ENCODE measurements at places on chromosomes 12 and 14.

DNA sequence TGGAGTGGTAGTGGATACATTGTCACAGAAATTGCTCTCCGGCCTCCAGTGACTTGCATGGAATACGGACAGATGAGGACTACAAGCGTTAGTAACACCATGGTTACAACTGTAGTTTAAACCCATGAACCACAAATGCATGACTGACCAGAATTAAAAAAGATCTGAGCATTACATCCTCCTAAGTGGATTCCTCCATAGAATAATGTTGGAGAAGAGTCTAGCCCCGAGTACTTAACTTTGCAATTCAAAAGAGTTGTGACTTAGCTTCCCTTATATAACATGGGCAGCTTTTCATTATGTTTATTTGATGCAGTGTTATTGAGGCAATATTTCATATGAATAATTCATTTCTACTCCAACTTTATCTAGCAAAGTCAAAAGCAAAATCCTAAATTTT is 457.2 kb upstream of the TMPO start:
- no peak for DNase-seq

GRCh38 chr12:115421796-115422709 is 738.1 kb upstream of the TBX3 start:
- no peak for DNase-seq

- no peak for DNase-seq
These were observed 5.7 kb downstream of the OTUB2 start for GRCh38 chr14:94031883-94032279.

DNA sequence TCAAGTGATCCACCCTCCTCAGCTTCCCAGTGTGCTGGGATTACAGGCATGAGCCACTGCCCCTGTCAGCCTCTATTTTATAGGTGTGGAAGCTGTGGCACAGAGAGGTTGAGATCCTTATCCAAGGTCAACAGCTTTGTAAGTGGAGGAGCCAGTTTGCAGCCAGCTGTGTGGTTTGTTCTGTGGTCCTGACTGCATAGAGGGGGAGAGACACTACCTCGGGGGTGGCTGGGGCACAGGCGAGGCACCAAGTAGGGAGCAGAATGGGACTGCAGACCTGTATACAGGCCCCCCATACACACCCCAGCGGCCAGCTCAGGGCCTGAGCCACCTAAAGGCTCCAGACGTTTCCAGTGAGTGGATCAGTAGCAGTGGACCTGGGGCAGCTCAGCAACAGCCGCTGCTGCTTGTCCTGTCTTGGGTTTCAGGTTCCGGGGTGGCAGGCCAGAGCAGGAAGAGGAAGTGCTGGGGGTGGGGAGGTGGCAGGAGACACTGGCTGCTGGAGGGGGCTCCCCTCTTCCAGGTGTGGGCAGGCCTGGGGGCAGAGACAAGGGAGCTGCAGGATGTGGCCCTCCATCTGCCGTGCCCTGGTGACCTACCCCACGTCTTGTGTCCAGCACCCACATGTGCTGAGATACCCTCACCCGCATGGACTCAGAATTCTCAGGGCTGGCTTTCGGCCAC is 11.0 kb downstream of the ORAI1 start:
- DNase-seq, result no peak

- DNase-seq, result no peak
These were observed 8.3 kb downstream of the BDKRB2 start for GRCh38 chr14:96212896-96213295.

GRCh38 chr14:61887628-61888027 is 125.4 kb downstream of the SNAPC1 start:
- DNase-seq, result no peak

DNA sequence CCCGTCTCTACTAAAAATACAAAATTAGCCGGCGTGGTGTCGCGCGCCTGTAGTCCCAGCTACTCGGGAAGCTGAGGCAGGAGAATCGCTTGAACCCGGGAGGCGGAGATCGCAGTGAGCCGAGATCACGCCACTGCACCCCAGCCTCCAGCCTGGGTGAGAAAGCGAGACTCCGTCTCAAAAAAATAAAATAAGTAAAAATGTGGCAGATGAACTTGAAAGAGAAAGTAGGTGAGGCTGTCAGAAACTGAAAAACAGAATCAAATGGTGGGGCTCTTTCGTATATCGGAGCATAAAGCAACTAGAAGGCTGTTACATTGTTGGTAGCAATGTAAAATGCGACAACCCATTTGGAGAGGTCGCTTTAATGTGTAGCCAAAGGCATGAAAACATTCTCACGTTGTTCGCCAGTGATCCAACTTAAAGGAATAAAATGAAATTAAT is 767 bp upstream of the CCNT1 start:
- DNase-seq, result no peak

- no peak for DNase-seq
These were observed 14.1 kb upstream of the NOP2 start for GRCh38 chr12:6582196-6582595.

- no peak for DNase-seq
These were observed 6.8 kb upstream of the SIX1 start for GRCh38 chr14:60655898-60656685.

DNA sequence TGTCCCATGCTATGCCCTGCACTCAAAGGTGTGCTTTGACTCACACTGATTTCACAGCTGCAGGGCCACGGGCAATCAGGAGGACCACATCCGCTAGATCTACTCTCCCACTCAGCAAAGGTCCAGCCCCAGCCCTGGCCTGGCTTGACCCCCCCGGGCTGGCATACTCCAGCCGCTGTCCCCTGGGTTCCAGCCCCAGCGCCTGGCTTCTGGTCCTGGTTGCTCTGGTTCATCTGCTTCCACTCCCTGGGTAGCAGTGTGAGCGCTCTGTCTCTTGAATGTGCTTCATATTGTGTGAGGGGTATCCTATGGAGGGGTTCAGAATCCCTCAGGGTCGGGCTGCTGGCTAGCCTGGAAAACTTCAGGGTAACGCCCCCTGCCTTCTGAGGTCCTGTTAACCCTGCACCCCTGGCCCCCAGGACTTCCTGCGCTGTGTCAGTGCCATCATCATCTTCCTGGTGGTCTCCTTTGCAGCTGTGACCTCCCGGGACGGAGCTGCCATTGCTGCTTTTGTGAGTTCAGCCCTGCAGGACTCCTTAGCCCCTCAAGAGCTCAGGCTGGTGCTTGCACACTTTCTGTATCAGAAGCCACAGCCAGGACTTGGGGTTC is 1.9 kb downstream of the CMTM5 start:
- no peak for DNase-seq

DNA sequence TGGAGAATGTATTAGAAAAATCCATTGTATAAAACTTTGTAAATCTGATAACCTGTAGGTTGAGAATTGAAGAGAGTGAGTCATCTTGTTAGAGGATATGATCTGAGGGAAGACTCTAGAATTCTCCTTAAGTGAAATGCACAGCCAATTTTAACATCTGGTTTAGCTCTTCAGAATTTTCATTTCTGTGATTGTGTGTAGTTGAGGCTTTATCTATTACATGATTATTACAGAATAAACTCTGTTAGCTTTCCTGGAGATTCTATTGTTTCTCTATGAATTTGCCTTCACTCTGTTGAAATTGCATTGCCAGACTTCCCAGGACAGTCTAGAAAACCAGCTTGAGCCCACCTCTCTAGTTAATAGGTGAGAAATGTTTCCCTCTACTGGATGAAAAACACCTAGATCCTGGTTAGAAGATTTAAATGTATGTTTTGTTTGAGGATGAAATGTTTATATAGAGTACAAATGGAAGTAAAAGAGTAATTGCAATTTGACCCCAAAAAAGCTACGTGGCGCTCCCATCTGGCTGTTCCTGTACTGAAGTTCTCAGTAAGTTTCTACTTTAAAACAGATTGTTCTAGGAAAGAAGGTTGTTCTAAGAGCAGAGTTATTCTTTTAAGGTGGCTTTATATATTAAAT is 2.9 kb downstream of the NUDT4 start:
- DNase-seq, result peak; percentile 77

DNA sequence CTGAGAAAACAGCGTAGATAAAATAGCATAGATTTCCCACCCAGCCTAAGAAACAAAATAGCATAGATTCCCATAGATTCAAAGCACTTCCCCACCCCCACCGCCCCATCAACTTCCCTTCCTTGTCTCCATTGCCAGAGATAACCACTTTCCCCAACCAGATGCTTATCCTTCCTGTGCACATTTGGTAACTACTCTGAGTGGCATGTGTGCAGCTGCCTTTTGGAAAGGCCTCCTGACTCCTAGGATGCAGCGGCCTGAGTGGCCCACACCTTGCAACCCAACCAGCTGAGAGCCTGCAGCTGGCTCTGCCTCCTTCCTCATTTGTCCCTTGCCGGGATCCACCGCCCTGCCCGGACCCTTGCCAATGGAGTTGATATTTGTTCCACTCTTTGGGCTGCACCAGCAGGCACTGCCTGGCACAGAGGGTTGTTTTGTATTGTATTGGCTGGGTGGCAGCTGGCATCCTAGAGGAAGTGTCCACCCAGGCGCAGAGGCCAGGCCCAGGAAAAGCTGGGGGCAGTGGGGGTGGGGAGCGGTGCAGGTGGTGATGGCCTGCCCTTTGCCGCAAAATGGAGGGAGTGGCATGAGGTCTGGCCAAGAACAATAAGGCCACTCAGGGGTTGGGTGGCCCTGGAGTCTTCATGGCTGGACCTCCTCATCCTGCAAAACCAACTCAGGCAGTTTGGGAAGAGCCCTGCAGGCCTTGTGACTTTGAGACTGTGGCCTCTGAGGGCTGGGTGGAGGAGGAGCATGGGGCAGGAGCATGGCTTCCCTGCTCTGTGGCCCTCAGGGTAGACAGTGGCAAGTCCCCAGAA is 4.9 kb downstream of the SLC48A1 start:
- no peak for DNase-seq

DNA sequence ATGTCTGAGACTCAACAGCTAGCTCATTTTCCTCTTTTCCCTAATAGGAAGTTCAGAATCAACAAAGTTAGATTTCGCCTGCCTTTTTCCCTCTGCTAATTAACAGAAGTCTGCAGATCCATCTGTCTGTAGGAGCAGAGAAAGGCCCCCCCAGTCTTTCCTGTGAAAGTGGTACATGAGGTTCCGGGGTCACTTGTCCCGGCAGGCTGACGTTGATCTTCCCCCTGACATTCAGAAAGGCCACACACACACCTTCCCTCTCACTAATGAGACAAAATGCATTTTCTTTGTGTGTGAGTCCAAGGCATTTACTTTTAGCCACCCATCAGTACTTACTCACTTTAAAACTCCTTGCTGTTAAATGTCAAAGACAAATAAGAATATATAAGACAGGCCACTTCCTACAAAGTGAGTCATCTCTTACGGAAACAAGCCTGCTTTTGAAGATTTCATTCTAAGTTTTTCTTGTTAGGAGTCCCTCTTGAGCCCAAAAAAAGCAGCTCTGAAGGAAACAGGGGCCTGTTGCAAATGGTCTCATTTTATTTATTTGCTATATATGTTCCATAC is 138.7 kb downstream of the TTC7B start:
- DNase-seq, result no peak

DNA sequence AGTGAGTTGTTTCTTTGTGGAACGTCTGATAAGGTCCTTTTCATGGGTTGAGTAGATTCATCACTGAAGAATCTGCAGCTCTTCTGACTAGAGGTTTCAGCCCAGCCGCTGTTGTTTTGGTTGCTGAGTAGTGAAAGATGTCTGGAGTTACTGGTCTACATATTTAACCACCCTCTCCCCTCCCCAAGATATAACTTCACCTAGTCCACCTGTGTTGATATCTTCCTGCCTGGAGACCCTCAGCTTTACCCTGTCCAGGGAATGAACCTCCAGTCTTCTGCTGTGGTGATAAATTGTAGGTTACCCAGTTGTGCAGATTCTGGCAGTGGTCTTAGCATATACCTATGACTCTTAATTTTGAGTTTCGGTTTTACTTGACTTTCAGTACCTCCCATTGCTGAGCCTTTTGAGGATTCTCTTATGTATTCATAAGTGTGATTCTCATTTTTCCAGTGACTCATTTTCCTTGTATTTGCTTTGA is 62.9 kb downstream of the CCDC91 start:
- DNase-seq, result no peak

GRCh38 chr14:58884442-58884841 is 246.7 kb downstream of the DACT1 start:
- no peak for DNase-seq

- no peak for DNase-seq
These were observed 93.2 kb downstream of the GPR65 start for GRCh38 chr14:88098163-88098562.

GRCh38 chr12:33724867-33725266 is 285.2 kb upstream of the SYT10 start:
- no peak for DNase-seq

GRCh38 chr14:100749967-100750597 is 23.4 kb downstream of the DLK1 start:
- no peak for DNase-seq

DNA sequence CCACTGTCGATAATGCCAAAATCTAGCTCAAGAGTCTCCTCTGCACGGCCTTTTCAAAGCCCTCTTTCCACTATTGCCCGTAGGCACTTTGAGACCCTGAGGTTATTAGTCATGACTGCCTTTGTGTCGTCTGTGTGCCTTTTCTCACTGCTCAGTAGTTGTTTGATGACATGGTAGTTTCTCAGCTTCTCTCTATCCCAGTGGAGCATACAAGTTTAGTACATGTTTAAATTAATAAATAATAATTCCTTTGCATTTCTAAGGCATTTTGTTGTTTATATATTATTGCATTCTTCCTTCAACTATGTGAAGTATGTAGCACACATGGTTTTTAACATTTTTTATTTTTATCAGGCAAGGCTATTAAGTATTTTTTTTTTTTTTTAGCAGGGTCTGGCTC is 458.1 kb downstream of the PCNX1 start:
- DNase-seq, result no peak

GRCh38 chr14:70821584-70822529 is 12.5 kb upstream of the MAP3K9 start:
- peak; percentile 9 for DNase-seq

GRCh38 chr14:89056394-89056793 is 231.9 kb downstream of the TTC8 start:
- no peak for DNase-seq

DNA sequence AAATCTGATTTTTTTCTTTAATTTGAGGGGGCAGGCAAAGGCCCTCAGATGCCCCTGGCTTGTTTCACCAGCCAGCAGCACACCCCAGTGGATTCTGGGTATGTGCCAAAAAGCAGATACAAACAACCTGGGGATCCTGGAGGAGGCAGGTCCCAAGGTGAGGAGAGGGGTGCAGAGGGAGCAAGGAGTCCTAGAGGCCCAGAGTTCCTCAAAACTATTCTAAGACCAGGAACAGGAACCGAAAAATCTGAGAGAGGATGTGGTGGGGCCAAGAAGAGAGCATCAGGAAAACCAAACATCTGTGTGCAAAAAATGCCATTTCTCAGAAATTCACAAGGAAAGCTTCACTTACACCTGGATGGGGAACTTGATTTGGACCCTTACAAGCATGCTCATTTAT is 8.2 kb downstream of the KCNA5 start:
- no peak for DNase-seq

Measured in skin of body (tissue), 3 donors.